ENCODE measurements at places on chromosomes 3 and 15.

GRCh38 chr3:10594915-10595314 is 89.5 kb upstream of the ATP2B2 start:
- no peak for DNase-seq

- no peak for DNase-seq
Observed at GRCh38 chr3:172347895-172348679, 100.2 kb downstream of the GHSR start.

- DNase-seq, result no peak
Observed at GRCh38 chr3:147423537-147423797, 14.3 kb downstream of the ZIC1 start.

GRCh38 chr3:170490828-170491560 is 72.3 kb downstream of the CLDN11 start:
- no peak for DNase-seq

GRCh38 chr15:54608876-54609835 is 587.6 kb downstream of the RSL24D1 start:
- no peak for DNase-seq

DNA sequence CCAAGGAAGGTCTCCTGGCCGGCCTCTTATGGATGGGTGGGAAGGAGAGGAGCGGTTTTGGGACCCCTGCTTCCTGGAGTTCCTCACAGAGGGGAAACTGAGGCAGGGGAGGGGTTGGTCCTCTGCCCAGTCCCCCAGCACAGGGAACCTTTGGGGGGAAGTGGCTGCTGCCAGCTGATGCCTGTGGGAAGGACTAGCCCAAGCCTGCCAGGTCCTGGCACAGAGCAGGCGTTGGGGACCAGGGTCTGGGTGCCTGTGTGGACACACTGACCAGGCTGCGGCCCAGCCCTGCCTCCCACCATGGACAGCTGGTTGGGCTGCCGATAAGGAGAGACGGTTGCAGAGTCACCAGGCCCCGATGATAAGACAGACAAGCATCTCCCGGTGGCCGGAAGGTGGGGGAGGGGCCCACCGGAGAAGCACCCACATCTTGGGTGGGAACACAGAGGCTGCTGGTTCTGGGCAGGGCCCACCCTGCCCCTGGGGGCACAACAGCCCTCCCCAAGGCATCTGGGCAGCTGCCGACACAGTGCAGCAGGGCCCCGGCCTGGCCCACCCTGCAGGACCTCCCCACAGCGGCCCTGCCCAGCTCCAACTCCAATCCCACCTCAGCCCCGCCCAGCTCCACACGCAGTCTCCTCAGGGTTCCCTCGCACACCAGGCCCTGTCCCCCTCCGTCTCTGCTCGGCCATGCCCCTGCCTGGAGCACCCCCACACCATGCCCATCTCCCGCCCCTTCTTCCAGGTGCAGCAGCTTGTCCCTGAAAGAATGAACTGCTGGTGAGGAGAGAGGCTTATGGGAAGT is 50.7 kb downstream of the DNAJB8 start:
- no peak for DNase-seq

DNA sequence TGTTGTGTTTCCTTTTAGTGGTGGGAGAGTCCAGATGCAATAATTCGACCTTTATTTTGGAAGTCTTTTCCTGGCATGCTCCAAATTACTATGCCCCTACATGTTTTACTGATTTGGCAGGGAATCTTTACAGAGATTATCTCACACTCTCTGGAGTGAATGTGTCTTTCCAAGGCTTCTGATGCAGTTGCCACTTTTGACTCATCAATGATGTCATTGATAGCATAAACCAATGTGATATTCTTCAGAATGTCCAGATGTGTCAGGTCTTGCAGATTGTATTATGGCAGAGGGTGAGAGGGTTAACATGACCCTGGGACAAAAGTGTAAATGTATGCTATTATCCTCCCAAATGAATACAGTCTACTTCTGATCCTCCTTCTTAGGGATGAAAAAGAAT is 9.7 kb downstream of the RTP4 start:
- no peak for DNase-seq

DNA sequence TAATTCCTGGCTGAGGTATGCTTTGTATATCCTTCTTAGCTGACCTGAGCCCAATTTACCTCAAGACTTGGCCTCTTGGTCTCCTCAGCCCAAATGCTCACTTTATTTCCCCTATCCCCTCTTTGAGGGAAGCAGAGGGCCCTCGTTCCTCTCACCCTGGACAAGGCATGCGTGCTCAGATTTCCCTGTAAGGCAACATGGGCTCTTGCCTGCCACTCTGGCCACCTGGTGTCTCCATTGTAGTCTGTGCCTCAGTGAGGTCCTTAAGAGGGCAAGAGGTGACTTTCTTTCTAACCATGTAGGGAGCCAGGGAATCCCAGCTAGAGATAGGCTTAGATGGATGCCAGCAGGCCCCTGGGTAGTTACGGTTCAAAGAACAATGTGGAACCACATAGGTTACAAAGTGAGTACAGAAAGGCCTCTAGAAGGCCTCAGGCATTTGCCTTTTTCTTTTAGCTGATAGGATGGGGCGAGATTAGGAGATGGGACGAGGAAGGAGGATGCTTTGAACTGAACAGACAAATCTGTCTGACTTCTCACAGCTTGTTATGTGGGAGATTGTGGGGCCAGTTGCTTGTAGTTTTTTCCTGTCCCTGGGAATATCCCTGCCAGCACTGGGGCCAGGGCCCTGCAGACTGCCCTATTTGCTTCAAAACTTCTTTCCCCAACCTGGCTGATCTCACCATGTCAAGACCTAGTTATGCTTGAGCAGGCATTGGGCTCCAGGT is 1.1 kb upstream of the INTS14 start:
- no peak for DNase-seq

DNA sequence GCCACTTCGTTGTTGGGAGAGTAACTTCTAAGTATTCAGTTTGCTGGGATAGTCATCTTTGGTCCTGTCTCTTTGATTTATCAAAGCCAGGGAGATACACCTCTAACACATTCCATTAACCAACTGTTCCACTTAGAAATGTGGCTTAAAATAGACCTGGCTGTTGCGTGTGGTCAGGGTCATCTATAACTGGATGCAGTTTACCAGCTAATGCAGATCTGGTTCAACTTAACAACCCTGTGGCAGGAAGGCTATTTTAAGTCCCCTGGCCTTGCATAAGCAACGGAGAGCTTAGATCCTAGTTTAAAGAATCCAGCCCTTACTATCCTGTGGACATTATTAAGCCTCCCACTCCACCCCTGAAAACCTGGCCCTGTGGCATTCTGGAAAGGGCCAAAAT is 28.1 kb upstream of the CAPN3 start:
- DNase-seq, result no peak

GRCh38 chr3:179250803-179251476 is at the start of gene KCNMB3:
Gene KCNMB3, minus strand, starts transcription at chr3:179251114. Its CDS starts 124 bp downstream, at chr3:179250990.
- no peak for DNase-seq

DNA sequence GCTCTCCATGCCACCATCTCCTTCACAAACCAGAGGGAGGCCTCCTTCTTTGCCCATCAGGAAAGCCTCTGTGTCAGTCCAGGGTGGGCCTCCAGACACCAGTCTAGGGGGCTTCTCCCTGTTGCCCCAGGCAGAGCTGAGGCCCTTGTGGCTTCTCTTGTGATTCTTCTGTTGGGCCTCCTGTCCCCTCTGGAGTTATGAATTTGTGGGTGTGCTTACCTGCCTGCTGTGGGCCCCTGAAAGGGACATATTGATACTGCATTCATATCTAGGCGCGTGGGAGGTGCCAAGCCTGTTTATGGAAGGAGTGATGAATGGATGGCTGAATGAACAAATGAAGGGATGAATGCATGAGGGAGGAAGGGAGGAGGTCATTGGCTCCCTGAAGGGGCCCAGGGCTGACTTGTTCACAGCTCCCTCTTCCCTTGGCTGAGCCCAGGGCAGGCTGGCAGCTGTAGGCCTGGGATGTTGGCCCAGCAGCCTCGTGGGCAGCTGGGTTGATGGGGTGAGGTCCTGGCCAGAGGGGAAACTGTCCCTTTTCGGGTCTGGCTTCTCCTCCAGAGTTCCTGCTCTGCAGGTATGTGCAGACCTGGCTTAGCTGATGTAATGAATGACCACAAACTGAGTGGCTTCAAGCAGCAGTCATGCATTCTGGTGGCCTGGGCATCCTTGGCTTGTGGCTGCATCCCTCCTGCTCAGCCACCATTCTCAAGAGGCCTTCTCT is 195.4 kb downstream of the GOLGA6L6 start:
- no peak for DNase-seq

DNA sequence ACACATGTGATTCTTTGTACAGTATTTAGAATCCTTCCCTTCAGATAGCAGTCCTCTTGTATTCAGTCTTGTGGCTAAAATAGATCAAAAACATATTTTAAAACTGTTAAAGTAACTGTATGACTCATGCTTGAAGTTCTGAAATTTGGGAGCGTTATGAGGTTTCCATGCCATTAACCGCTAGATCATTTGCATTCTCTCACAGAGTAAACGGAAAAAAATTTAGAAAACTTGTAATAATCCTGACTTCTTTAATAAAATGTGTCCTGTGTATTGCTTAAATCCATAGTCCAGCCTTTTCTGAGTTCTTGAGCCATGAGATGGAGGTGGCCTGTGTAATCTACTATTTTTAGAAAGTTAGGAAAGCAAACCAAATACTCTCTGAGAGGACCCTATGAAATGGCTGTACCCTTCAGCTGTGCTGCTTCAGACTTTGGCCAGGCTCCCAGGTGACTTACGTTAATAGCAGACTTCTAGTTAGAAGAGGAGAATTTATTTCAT is 33.8 kb downstream of the MBNL1 start:
- no peak for DNase-seq

DNA sequence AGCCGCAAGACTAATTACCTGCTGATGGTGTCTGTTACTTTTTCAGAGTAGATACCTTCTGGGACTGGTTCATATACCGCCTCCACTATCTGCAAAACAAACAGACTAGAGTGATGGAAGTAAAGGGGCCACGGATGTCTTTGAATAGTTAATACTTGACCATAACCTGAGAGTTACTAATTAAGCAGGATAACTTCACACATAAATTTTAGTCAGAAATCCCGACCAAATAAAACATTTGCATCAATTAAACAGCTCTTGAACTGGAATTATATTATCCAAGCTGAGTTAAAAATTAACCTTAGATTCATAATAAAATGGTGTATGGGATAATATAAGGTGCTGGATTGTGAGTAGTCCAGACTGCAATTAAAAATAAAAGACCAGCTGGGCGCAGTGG is 167.7 kb downstream of the NEK10 start:
- DNase-seq, result no peak

DNA sequence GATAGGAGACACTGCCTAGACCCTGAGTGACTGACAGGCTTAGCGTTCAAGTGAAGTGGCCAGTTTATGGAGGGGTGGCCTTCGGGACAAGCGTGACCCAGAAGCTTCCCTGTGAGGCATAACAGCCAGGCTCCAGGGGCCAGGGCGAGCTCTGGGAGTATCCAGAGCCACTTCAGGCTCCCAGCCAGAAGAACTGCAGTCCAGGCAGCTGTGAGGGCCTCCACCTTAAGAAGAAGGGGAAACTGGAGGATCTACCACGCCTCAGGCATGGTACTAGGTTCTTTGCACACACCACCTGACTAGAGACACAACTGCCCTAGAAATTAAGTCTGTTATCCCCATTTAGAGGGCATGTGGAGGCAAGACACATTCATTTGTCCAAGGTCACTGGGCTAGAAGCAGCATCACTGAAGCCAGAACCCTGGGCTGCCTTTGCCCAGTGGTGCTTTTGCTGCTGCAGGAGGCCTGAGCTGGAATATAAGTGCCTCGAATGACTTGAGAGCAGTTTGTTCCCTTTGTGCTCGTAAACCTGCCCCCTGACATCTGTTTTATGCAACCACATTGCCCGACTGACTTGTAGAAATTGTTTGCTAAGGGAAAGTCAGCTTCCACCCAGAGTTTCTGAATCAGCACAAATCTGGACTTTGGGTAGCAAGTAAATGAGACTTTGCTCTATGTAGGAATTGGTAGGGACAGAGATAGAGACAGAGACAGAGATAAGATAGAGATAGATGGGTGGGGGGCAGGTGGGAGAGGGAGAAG is 23.3 kb downstream of the RASGRF1 start:
- DNase-seq, result no peak

DNA sequence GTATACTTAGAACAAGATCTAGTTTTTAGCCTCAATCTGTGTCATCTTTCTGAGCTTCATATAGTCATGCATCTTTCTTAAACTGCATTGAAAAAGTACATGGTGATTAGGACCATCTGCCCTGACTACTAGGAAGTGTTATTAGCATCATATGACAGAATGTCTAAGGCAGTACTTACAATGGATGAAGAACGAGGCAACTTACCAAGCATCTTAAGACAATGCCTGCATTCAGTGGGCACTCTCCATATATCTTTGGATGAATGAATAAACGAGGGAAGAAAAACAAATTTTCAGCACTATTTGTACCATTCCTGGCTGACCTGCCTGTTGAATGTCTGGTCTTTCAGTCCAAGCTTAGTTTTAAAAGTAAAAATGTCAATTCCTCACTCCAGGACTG is 185.4 kb upstream of the EPHA3 start:
- no peak for DNase-seq

DNA sequence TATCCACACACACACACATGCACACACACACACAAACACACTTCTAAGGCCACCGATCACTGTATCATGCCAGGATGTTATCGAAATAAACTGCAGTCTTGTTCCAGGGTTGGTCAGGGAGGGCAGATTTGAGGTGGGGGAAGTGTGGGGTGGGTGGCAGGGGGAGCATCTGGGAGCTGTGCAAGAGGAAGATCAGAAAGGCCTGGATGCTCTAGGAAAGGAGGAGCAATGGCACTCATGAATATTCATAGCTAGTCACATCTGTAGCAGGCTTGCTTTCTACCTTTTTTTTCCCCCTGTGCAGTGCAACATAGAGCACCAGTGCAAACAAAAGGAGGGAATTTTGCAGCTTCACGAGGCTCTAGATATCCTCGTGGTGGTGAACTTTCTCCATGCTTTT is 84.9 kb downstream of the MEIS2 start:
- no peak for DNase-seq

GRCh38 chr3:195866686-195867511 is 41.5 kb downstream of the TNK2 start:
- no peak for DNase-seq

DNA sequence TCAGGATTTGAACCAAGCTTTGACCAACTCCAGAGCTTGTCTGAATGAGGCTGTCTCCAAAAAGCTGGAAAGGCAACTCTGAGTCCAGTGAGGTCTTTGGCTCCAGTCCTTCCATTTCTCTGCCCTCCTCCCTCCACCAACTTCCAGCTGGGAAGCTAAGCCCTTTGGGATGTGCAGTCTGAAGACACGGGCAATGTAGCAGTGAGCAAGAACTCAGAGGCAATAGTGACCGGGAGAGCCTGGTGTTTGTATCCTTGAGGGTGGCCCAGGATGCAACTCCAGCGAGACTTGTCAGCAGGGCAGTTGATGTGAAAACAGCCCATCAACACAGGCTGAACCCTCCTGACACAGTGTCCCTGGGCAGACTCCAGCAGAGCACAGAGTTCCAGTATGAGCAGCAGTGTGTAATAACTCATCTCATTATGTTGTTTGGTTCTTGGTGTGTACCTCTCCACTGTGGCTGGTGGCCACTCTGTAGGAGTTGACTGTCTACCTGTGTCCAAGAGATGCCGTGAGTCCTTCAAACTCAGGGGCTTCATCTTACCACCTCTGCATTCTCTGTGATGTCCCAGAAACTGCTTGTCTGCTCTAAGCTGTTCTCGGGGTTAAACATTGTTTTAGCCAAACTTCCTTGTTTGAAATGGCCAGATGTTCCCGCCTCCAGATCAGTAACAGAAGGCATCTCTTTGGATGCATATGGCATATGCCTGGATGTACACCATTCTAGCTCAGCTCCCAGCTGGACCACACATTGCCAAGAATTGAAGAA is 6.6 kb downstream of the CDCP1 start:
- DNase-seq, result no peak

- DNase-seq, result no peak
Observed at GRCh38 chr3:186280737-186281136, 81.3 kb downstream of the DGKG start.

Measured in SW 1271 (cell line).